Fibroblast of skin of left biceps (primary cell): ENCODE measurements at places on chromosomes 12 and 14.

DNA sequence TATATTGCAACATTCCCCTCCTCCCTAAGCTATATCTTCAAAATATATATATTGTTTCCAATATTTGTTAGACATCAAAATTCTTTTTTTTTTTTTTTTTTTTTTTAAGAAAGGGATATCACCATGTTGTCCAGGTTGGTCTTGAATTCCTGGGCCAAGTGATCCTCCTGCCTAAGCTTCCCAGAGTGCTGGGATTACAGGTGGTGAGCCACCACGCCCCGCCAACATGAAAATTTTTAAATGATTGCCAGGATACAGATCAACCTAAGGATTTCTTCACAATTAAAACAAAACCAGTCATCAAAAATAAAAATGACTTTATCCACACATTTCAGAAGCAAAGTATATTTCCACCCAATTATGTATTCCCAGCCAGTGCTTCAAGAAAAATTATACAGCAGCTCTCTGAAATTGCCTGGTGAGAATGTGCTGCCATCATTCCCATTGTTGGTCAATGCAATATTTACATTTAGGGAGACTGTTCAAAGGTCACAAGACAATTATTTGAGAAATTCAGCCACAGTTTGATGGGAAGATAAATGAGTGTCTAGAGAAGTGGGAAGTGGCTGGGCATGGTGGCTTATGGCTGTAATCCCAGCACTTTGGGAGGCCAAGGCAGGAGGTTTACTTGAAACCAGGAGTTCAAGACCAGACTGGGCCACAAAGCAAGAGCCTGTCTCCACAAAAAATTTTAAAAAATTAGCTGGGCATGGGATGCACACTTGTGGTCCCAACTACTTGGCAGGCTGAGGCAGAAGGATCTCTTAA lies 141.7 kb upstream of the AMIGO2 start:
- DNase-seq, result no peak

GRCh38 chr14:52551205-52551604 lies 1.1 kb downstream of the TXNDC16 start:
- DNase-seq, result no peak

DNA sequence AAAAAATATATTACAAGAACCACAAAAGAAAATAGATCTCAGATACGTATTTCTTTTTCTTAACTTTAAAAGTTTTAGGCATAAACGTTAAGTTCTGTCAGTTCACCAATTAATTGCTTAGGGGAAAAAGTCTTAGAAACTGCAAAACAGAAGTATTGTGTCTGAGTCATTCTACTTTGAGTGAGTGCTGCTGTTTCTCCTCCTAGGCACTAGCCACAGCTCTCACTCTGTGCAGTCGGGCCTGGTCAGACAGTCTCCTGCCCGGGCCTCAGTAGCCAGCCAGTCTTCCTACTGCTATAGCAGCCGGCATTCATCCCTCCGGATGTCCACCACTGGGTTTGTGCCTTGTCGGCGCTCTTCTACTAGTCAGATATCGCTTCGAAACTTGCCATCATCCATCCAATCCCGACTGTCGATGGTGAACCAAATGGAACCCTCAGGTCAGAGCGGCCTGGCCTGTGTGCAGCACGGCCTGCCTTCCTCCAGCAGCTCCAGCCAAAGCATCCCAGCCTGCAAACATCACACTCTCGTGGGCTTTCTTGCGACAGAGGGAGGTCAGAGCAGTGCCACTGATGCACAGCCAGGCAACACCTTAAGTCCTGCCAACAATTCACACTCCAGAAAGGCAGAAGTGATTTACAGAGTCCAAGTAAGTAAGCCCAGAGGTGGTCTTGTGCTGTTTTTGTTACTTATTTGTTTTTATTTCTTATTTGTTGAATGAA lies 201.3 kb downstream of the PCNX1 start:
- no peak for DNase-seq

DNA sequence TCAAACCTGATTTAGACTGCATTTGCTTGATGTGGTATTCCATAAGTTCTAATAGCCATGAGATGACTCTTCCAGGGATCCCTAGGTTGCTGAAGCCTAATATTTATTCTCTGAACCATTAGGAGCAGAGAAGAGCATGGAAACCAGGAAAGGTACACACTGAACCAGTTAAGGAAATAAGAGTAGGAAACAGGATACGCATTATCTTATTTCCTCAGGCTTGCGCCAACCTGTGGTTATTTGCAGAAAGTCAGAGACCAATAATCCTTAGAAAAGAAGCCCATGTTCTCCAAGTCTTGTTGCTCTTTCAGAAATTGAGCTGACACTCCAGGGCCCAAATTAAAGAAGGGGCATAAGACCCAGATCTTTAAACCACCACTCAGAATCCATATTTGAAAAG lies 41.8 kb upstream of the SMUG1 start:
- no peak for DNase-seq

DNA sequence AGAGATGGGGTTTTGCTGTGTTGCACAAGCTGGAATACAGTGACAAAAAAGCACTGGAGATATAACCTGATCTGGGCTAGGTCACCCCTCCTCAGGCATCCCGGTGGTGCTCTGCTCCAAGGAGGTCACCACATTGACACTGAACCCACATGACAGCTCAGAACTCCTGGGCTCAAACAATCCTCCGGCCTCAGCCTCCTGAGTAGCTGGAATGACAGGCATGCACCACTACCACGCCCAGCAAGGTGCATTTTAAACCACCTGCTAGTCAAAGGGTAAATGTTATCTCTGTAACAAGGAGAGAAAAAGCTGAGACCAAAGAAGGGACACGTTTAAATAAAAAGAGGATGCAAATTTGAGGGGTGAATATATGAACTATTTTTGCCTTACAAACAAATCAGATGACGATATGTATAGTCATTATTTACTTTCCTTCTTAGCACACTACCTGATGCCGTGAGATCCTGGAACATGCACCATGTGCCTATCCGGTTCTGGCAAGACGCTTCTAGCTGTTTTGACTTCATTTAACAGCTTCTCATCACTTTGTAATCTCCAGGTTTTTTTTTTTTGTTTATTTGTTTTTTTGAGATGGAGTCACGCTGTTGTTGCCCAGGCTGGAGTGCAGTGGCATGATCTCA lies 135.1 kb downstream of the PPM1H start:
- no peak for DNase-seq

GRCh38 chr12:39752482-39753137 lies 133.0 kb upstream of the ABCD2 start:
- DNase-seq, result no peak

GRCh38 chr14:100698666-100699448 lies 27.8 kb upstream of the DLK1 start:
- DNase-seq, result no peak

DNA sequence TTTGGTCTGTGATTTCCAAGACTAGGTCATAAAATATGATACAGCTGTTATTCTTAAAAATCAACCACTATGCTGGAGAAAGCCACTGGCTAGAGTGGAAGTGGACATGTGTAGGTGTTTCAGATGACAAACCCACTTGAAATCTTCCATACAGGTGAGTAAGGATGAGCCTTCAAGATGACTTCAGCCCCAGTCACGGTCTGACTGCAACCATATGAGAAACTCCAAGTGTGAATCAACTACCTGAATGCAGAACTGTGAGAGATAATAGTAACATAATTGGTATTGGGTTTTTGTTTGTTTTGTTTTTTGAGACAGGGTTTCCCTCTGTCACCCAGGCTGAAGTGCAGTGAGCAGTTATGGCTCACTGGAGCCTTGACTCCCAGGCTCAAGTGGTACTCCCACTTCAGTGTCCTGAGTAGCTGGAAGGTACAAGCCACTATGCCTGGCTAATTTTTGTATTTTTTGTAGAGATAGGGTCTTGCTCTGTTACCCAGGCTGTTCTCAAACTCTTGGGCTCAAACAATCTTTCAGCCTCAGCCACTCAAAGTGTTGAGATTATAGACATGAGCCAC lies 273.3 kb upstream of the LRIG3 start:
- no peak for DNase-seq

DNA sequence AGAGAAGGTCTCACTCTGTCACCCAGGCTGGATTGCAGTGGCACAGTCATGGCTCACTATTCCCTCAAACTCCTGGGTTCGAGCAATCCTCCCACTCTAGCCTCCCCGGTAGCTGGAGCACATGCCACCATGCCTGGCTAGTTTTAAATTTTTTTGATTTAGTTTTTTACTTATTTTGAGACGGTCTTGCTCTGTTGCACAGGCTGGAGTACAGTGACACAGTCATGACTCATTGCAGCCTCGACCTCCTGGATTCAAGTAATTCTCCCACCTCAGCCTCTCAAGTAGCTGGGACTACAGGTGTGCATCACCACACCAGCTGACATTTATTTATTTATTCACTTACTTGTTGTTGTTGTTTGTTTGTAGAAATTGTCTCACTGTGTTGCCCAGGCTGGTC lies 22.2 kb upstream of the DIP2B start:
- no peak for DNase-seq

DNA sequence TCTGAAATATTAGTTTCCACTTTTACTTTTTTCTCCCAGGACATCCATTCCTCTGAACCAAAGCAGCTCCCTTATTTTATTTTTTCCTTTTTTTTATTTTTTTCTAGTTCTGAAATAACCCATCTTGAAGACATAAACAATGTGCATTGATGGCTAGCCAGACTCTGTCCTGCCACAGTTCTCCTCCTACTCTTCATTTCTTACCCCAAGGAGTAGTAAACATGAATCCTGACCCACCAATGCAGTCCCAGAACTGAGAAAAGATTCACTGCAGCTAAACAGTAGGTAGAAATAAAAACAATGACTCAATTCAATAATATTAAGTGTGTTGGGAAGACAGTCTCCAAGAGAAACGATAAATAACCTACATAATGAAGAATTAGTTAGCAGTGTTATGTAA lies 65.7 kb upstream of the NOVA1 start:
- no peak for DNase-seq

DNA sequence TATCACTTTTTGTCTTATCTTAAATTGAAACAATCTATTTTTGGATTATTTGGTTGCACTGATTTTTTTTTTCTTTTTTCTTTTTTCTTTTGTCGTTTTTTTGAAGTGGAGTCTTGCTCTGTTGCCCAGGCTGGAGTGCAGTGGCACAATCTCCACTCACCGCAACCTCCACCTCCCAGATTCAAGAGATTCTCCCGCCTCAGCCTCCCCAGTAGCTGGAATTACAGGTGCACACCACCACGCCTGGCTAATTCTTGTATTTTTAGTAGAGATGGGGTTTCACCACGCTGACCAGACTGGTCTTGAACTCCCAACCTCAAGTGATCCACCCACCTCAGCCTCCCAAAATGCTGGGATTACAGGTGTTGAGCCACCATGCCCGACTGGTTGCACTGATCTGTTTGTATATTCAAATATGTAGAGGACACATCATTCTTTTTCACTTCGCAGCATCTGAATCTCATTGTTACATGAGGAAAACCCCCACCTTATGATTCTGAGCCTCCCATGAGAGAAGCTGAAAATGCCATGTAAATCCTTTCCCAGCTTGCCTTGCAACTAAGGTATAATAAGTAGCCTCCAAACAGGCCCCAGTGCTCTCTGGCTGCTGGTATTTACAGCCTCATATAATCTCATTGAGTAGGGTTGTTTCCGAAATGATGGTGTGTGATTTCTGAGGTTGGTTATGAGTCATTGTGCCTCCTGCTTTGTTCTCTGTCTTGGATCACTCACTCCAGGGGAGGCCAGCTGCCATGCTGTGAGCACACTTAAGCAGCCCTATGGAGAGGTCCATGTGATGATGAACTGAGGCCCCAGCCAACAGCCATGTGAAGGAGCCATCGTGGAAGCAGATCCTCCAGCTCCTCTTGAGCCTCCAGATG lies 5.2 kb upstream of the HSP90B1 start:
- peak; percentile 24 for DNase-seq

GRCh38 chr12:70048521-70049250 lies 194.5 kb upstream of the CNOT2 start:
- no peak for DNase-seq

GRCh38 chr12:108332791-108333382 lies 6.2 kb downstream of the CMKLR1 start:
- DNase-seq, result no peak

- DNase-seq, result no peak
Observed at GRCh38 chr14:26606729-26607312, 9.0 kb upstream of the NOVA1 start.

DNA sequence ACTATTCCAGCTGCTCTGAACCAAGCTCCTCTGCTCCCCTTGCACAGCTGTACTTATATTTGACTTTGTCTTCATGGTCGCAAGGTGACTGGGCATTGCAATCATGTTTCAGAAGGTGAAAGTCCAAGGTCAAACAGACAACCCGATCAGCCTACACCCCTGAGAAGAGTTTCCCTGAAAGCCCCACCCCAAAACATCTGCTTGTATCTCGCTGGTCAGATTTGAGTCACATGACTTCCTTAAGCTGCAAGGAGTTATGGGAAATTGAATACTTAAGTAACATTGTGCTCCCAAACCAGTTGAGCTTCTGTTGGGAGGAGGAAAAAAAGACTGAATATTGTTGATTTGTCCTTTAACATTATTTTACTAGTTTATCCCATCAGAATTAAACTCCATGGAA lies 83.4 kb upstream of the FZD10 start:
- no peak for DNase-seq

GRCh38 chr14:79510659-79511058 lies 700.6 kb downstream of the DIO2 start:
- peak; percentile 67 for DNase-seq

- DNase-seq, result no peak
Observed at GRCh38 chr12:116299064-116299463, 21.6 kb upstream of the MED13L start.

GRCh38 chr12:64976131-64976530 lies 145.0 kb downstream of the WIF1 start:
- DNase-seq, result no peak

DNA sequence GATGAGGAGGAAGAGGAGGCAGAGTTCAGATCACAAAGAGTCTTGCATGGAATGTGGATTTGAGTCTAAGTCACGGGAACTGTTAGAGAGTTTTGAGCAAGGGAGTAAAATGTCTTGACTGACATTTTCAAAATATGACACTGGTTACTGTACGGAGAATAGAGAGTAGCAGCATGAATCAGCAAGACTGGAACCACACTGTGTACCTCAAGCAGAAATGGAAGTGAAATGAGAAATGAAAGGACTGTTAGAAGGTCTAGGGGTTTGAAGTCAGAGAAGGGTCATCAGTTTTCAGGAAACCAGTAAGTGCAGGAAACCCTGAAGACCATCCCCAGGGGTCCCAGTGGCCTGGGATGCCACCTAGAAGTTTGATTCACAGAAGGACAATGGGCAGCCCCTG lies 236.3 kb downstream of the GALC start:
- DNase-seq, result no peak

- peak; percentile 33 for DNase-seq
Observed at GRCh38 chr12:47949441-47950341, 13.7 kb upstream of the TMEM106C start.

- DNase-seq, result no peak
Observed at GRCh38 chr12:114682785-114683708, 928 bp downstream of the TBX3 start.

GRCh38 chr14:53156238-53156637 lies 3.1 kb upstream of the DDHD1 start:
- no peak for DNase-seq
